ENCODE measurements at places on chromosomes 6 and 20.
A peak's percentile ranks its signal among the peaks of the same experiment; 100 is the strongest.

DNA sequence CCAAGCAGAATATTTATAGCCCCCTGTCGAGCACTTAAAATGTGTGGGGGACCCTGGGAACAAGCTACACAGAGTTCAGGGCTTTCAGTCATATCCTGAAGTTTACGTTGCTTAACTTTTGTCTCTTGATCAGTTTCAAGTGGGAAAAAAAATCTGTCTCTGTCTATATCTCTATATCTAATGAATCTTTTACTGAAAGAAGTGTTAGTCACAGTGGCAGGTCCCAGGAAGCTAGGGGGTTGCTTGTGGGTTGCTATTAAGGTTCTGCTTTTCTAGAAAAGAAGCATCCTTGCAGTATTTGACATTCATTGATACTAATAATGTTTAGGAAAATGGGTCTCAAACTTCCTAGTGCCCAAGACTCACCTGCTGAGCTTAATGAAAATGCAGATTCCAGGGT is 76.7 kb upstream of the CLDN20 start:
- DNase-seq: no peak

DNA sequence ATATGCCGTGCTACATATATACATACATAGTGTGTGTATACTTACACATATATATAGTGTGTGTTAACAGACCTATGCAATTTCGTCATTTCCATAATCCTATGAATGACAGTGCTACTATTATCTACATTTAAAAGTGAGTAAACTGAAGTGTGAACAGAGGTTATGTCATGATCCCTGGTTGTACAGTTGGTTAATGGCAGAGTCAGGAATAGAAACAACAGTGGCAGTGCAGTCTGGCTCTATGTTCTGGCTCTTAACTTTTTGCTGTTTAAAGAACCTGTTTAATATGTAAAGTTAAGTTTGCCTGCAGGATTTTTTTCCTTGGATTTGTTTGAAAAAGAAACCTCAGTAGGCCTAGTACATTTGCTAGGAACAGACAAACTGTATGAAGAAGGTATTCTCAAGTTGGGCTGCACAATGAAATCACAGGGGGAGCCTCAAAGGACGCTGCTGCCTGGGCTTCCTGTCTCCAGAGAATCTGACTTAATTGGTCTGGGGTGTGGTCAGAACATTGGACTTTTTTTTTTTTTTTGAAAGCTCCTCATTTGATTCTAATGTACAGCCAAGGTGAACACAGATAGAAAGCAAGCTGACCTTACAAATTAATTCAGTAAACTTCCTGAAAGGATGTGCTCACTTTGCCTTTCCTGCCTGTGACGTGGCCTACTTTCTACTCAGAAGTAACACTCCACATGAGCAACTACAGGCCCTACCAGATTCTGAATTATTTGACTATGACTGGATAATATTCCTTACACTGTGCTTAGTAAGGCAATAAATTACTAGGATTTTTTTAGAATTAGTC is 29.4 kb downstream of the PLCB1 start:
- no peak for DNase-seq

GRCh38 chr6:136764517-136764993 is 27.7 kb downstream of the MAP3K5 start:
- DNase-seq: no peak

GRCh38 chr20:43560974-43561373 is 2.1 kb downstream of the SGK2 start:
- DNase-seq: no peak

DNA sequence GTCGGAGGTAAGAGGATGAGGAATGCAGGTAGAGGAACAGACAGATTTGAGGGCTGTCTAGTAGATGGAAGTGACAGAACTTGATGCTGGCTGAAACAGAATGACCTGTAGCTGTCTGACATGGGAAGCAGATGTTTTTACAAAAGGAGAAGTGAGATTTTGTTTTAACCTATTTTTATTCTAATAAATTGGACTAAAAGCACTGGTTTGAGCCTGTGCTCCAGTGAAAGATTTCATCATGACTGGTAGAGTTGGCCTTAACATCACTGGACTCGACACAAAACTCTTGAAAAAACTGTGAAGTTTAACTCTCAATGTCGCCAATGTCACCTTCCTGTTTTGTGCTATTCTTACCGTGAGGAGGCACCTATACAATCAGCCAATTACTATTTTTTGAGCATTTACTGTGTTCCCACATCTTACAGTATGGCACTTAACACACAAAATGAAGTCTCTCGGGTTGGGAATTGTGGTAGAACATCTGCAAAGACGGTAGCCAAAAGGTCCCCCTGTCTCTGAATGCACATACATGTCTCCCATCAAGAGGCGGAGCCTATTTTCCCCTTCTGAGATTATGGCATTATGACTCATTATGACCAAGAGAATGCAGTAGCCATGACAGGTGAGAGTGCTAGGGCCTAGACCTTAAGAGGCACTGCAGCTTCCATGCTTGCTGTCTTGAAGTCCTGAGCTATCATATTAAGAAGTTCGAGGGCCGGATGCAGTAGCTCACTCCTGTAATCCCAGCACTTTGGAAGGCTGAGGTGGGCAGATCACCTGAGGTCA is 93.2 kb downstream of the FOXF2 start:
- no peak for DNase-seq

DNA sequence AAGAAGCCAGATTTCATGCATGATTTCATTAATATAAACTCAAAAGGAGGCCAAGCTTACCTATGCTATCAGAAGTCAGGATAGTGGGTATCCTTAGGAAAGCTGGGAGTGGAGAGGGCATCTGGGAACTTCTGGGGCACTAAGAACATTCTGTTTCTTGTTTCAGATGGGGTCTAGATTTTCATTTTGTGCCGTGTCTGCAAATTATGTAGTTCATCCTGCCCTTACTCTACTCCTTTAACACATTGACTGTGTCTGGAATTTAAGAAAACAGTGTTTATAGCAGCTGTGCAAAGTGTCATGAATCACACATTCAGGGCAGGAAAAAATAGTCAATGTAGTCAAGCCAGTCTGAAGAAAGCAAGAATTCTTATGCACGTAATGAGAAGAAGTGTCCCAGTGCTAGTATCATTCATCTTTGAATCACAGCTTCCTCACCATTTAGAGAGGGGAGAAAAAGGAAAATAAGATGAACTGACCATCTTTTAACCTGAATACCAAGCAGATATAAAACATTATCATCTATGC is 11.6 kb upstream of the SPTLC3 start:
- no peak for DNase-seq

DNA sequence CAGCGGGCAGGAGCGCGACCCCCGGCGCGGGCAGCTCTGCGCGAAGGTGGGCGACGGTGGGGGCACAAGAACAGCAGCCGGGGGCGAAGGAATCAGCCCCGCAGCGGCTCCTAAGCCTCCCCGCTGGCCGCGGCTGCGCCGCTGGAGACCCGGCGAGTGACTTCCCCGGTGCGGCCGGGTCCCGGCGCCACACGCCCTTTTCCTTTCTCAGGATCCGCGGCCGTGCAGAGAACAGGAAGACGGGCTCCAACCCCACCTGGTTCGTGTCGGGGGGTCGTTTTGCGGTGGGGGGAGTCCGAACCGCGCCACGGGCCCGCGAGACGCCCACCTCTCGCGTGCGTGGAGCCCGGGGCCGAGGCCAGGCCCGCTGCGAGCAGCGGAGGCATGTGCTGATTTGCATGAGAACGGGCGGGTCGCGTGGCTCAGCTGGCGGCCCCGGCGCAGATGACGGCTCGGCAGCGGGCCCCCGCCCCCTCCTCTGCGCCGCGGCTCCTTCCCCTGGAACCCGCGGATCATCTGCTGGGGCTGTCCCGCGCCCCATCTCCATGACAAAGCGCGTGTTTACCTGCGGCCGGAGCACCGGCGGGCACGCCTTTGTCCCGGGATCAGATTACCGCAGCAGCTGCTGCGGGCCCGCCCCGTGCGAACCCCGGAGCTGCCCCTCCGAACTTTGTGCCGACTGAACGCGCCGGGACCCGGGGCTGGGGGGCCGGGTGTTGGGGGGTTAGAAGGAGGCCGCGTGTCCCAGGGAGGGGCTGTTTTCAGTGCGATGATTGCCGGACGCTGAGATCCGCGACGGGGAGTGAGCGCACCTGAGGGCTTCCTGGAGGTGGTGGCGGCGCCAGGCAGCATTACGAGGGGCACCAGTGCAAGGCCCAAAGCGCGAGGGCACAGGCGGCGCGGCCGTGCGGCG is 4.9 kb upstream of the DLL1 start:
- DNase-seq: peak; percentile 45

GRCh38 chr6:3910106-3910663 is 61.0 kb downstream of the FAM50B start:
- DNase-seq: no peak

Data from activated CD4-positive, CD25-positive, alpha-beta regulatory T cell (primary cell).